MM.1S (cell line): ENCODE measurements at places on chromosomes 13 and 19.

DNA sequence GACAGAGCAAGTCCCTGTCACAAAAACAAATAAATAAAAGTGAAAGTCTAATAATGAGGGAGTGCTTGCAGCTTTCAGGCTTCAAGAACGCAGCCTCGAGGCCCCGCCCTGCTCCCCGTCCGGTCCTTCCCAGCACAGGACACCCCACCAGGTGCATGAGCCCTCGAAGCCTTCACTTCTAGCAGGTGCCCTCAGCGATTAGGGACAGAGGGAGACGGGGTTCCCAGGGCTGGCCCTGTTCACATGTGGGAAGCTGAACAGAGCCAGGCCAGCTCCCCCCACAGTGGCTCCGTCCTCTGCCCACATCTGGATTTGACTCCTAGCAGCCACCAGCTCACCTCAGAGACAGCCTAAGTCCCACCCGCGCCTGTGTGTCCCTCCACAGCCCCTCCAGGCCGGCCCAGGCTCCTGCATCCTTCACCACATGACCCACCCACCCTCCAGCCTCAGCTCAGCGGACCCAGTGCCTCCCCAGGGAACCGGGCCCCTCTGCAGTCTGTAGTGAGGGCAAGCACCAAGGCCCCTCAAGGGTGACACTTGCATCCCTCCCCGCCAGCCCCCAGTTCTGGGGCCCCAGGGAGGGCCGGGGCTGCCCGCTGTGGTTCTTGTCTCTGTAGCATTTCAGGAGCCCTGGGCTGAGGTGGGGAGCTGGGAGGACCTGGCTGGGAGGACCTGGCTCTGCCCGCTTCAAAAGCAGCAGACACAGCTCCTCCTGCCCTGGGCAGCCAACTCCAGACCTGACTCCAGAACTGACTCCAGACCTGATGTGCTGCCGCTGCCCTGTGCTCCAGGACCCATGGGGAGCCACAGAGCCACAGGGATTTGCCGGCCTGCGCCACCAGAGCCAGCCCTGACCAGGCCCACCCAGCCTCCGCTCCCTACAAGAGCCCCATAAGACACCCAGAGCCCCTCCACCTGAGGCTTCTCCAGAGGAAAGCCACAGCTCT is 27.2 kb downstream of the GPX4 start:
- DNase-seq = peak; percentile 78

DNA sequence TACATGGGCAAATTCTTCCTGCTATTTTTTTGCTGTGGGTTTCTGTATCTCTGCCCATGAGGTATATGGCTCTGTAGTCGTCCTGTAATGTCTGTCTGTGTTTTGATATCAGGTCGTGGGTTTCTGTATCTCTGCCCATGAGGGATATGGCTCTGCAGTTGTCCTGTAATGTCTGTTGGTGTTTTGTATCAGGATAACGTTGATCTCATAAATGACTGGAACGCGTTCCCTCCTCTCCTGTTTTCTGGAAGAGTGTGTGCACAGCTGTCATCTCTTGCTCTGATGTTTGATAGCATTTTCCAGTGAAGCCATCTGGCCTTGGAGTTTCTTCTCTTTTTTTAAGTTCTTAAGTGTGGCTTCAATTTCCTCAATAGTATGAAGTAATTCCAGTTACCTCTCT is 57.2 kb downstream of the SOX1 start:
- no peak for DNase-seq

DNA sequence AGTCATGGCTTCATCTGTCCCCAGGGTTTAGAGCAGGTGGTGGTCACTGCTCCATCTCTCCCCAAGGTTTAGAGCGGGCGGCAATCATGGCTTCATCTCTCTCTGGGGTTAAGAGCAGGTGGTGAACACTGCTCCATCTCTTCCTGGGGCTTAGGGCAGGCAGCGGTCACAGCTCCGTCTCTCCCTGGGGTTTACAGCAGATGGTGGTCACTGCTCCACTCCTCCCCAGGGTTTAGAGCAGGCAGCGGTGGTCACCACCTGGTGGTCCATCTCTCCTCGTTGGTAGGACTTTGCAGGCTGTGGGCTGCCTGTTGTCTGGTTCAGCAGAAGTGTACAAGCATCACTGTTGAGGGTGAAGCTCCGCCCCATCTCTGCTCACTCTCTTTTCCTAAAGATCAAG is 52.8 kb upstream of the ARHGEF7 start:
- no peak for DNase-seq

DNA sequence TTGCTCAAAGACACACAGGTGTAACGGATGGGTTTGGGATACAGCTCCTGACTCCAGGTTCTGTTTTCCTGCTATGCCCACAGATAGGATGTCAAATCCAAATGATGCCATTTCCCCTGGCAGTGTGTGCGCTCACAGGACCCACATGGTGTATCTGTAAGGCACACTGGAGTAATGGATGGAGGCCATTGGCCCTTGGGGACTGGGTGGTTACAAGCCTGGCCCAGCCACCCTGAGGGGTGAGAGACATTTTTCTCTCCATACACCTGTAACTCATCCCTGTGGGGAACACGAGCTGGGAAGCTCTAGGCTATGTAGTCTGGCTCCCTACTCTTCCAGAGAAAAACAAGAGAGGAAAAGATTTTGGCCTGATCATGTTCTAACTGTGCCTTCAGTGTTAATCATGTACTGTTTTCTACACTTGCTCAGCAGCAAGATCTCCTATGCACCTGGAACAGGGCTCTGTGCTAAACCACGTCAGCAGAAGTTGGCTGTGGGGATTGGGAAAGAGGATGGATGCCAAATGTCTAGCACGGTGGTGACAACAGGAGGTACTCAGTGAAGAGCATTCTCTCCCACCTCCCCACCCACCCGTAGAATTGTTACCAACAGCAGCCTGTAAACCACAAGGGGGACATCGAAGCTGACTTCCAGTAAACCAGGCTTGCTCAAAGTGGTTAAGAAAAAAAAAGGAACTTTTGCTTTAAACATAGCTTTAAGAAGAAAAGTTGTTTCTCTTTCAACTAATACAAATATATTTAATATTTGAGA is 237.0 kb downstream of the LACC1 start:
- no peak for DNase-seq

DNA sequence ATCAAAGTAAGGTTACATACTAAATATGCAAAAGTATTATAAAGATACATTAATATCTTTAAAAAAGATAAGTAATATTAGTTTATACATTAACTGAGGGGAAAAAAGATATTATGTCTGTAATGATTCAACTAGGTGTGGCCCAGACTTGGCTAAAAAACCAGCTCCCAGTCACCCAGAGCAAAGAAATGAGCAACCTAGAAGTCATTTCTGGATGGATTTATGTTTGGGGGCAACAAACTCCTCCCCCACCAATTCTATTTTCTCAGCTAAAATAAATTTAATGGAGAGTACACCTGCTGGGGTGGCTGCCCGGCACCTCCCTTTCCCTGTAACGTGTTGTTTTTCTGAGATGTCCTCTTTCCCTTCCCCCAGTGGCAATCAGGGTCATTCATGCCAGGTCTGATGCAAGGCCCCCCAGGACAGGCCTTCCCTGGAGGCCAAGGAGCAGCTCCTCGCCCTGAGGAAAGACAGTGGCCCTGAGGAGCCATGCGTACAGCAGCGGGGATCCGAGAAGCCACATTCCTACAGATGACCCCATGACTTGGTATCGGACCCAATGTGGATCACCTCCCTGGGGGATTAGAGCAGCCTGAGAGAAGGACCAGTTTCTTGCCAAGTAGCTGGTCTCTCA is 78.6 kb upstream of the DOCK9 start:
- no peak for DNase-seq

- no peak for DNase-seq
These were observed 97.6 kb downstream of the ZNF536 start for GRCh38 chr19:30469774-30470173.

- no peak for DNase-seq
These were observed 657.6 kb downstream of the UQCRFS1 start for GRCh38 chr19:28555317-28555716.

- DNase-seq = no peak
These were observed 22.6 kb downstream of the RXFP2 start for GRCh38 chr13:31761951-31762350.

DNA sequence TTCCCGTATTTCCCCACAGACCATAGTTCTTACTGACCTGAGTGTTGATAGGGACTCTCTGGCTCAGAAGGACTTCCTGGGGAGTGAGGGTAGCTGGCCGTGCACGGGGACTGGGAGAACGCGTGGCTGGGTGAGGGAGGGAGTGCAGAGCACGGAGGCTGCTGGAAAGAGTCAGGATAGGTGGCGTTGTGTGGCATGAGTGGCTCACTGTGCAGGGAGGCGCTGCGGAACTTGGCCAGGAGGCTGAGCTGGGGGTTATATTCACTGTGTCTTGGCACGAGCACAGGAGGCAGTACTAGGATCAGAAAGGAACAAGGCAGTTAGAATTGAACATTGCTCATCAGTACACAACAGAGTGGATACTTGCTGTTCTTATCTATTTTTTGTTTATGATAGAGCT is 47.4 kb downstream of the SMAD9 start:
- DNase-seq = no peak

DNA sequence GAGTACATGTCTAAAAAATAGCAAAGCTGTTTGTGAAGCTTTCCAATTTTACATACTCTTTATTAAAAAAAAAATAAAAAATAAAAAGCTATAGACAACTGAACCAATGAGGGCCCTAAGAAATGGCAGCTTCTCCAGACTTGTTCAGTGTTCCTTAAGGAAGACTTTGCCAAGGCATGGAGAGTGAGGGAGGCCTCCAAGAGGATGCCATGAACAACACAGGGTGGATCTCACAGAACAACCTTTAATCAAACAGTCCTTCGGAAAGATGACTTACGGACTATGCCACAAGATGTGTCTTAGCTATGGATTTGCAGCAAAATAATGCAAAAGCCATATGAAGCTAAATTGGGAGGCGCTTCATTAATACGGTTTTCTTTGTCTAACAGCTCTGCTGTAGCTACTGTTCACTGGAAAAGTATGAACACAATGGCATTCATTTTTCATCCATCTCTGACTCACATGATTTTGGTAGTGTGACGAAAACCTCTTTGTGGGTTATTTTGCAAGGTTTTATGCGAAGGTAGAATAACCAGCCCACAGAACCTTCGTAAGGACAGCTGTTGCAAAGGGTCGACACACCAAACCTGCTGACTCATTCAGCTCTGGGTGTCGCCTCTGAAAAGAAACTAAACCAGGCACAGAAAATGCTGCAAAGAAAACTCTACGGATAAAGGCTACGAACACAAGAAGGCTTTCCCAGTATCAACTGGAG is 27.7 kb downstream of the EFNB2 start:
- no peak for DNase-seq

DNA sequence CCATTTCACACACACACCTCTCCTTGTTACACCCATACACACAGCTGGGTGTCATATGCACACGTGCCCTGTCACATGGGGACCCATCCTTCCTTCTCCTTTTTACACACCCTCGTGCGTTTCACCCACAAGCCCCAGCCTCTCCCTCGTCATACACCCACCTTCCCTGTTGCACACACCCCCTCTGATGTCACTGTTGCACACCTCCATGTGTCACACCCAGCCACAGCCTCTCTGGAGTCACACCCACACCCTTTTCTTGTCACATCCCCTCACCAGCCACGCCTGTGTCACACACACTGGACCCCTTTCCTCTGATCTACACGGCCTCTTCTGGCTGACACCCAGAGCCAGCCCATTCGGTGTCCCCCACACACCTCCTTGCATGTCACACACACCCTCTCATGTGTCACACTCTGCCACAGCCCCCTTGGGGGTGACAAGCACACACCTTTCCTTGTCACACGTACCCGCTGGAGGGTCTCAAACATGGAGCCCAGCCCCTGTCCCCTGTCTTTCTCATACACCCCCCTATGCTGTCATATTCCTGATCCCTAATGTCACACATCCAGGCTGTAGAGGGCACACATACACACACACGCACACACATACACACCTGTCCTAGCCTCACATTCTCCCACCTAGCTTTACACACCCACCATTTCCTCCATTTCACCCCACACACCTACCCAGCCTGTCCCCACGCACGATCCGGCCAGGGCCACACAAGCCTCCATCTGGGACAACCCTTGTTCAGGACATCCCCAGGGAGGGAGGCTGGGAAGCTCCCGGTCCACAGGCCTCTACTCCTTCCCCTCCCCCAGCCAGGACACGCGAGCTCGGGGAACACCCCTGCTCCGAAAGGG is 1.4 kb downstream of the NOVA2 start:
- no peak for DNase-seq

- no peak for DNase-seq
These were observed 33.0 kb downstream of the CRYL1 start for GRCh38 chr13:20492641-20493040.

GRCh38 chr19:45676851-45677263 is 8.8 kb downstream of the GIPR start:
- DNase-seq = no peak

GRCh38 chr19:35592226-35592625 is 6.3 kb downstream of the PMIS2 start:
- no peak for DNase-seq

DNA sequence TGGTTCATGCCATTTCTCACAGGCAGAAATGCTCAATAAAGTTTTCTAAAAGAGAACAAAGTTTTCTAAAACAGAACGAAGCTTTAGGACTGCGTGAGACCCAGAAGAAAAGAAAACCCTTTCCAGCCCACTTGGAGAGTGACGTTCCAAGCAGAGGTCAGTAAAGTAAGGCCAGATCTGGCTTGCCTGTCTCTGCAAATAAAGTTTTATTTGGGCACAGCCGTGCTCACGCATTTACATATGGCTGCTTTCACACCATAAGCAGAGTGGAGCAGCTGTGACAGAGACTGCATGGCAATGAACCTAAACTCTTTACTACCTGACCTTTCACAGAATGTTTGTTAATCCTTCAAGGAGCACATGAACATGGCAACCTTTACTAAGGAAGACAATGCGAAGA is 23.6 kb downstream of the IRS2 start:
- no peak for DNase-seq

DNA sequence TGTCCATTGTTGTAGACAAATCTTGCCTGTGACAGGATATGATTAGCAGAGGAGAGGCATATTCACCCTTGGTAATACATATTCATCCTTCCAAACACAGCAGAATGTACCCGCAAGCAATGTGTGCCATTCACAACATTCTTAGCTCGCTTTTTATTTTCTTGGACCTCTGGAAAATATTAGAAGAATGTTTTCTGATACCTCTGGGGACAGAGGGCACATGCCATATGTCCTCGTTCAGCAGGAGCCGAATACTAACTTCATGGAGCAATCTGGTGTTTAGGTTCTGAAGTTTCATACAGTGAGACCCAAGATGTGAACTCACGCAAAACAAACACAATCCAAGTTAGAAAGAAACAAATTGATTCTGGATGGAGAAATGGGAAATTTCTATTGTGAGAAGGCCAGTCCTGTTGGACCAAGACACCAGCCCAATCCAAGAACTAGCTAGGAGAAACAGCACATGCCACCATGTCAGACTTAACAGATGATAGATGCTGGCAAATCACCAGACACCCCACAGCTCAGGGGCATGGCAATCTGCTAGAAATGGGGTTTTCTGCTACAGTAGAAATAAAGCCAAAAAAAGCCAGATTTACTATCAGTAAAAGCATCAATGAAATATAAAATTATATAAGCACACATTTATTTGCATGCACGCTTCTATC is 297.4 kb downstream of the DCLK1 start:
- no peak for DNase-seq

- DNase-seq = no peak
These were observed 30.9 kb upstream of the ZNF562 start for GRCh38 chr19:9705836-9706235.

GRCh38 chr13:98961503-98962105 is 16.3 kb downstream of the DOCK9 start:
- DNase-seq = no peak
